Vagina (tissue), 2 donors: ENCODE measurements at places on chromosomes 7 and 10. TPM values are rescaled to one million over a fixed set of nuclear protein-coding genes. Genes with fewer than 3 reads are reported as not detected.

GRCh38 chr10:118557946-118558345, 37.5 kb downstream of the PRLHR start:
- H3K27me3 ChIP-seq: no peaks in the 10 kb centered on the region
- no peak overlapping the region for H3K27ac ChIP-seq
- H3K4me3 ChIP-seq: no peak overlapping the region
- no peaks in the 10 kb centered on the region for H3K4me1 ChIP-seq

- peaks cover 22% of the 10 kb centered on the region for H3K4me1 ChIP-seq
- no peaks in the 10 kb centered on the region for H3K36me3 ChIP-seq
- no peak overlapping the region for H3K27ac ChIP-seq
- DNase-seq: no peak
Measured at GRCh38 chr7:101867265-101867664, 49.8 kb downstream of the CUX1 start.

DNA sequence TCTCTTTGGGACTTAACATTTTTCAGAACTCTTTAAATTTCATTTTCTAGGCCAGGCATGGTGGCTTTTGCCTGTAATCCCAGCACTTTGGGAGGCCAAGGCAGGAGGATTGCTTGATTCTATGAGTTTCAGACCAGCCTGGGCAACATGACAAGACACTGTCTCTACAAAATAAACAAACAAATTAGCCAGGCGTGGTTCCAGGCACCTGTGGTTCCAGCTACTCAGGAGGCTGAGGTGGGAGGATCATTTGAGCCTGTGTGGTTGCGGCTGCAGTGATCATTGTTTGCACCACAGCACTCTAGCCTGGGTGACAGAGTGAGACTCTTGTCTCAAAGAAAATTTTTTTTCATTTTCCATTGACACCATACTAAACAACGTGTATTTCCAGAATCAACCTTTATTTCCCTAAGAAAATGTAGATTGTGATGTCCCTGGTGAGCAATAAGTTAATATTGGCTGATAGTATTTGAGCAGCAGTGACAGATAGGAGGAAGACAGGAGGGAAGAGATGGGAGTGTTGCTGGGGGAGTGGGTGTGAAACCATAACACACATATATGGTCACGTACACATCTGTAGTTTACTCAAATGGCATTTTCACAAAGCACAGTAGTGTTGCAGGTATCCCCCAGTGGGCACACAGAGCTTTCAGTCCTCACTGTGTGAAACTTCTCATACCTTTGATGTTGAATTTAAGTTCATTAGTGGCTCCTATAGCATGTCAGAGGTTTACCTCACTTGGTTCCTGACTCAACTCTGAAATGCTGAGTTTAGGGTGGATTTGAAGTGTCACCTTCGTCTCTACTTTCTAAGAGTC, 205.6 kb downstream of the AUTS2 start:
- no peak overlapping the region for H3K4me3 ChIP-seq
- DNase-seq: no peak
- H3K36me3 ChIP-seq: no peaks in the 10 kb centered on the region
- no peaks in the 10 kb centered on the region for H3K27me3 ChIP-seq
- peaks cover 8% of the 10 kb centered on the region for H3K4me1 ChIP-seq
- H3K27ac ChIP-seq: no peak overlapping the region

DNA sequence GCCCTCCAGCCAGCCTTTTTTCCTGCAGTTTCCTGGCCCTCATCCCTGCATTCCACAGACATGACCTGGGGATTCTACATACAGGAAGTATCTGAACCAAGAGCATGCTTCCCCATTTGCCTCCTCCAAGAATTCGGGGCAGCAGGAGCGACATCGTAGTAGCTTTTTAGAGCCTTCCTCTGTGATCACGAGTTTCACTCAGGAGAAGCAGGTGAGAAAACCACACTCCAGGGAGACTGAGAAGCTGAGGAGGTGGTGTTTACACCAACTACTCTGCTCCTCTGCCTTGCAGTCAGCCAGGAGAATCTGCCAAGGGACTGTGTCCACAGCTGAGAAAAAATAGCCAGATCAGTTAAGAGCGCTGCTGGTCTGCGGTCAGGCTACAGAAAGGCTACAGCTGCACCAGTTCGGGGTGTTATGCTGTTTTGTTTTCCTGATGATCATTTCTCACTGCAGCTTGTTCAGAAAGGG, 54.1 kb downstream of the HSPA12A start:
- no peak overlapping the region for H3K4me3 ChIP-seq
- no peak for DNase-seq
- H3K27ac ChIP-seq: peak overlapping the region; percentile 33
- no peaks in the 10 kb centered on the region for H3K27me3 ChIP-seq

- no peak for DNase-seq
- no peaks in the 10 kb centered on the region for H3K36me3 ChIP-seq
- no peaks in the 10 kb centered on the region for H3K4me1 ChIP-seq
- H3K4me3 ChIP-seq: no peak overlapping the region
Measured at GRCh38 chr7:6320791-6321190, 48.4 kb upstream of the CYTH3 start.

GRCh38 chr10:86385806-86386205, 19.2 kb upstream of the GRID1 start:
- H3K4me3 ChIP-seq: no peak overlapping the region
- no peak for DNase-seq
- H3K36me3 ChIP-seq: no peaks in the 10 kb centered on the region
- peaks cover 8% of the 10 kb centered on the region for H3K4me1 ChIP-seq
- no peaks in the 10 kb centered on the region for H3K27me3 ChIP-seq
- no peak overlapping the region for H3K27ac ChIP-seq

DNA sequence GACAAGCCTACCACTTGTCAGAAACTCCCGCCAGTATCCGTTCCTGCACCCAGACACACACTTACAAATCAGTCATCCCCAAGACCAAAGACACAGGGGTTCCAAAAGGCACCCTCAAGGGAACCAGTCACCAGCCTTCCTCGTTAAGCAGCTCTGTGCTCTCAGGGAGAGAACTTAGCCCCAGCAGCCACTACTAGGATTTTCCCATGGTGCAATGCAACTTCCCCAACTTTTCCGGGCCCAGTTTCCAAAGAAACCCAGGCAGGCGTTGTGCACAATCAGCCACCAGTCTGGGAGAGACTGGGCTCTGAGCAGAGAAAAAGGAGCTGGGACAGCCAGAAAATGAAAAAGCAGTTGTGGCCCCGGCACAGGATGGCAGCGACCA, 1.2 kb downstream of the DLG5 start:
- H3K4me1 ChIP-seq: peaks cover 65% of the 10 kb centered on the region
- peak overlapping the region; percentile 86 for H3K27ac ChIP-seq
- H3K36me3 ChIP-seq: no peaks in the 10 kb centered on the region
- H3K27me3 ChIP-seq: no peaks in the 10 kb centered on the region
- peak overlapping the region; percentile 82 for H3K4me3 ChIP-seq

GRCh38 chr10:101073631-101074030, 11.8 kb downstream of the KAZALD1 start:
- no peaks in the 10 kb centered on the region for H3K36me3 ChIP-seq
- H3K27ac ChIP-seq: no peak overlapping the region
- H3K4me1 ChIP-seq: no peaks in the 10 kb centered on the region
- no peak for DNase-seq
- H3K27me3 ChIP-seq: no peaks in the 10 kb centered on the region

NPVF gene
- not detected for total RNA-seq

DNA sequence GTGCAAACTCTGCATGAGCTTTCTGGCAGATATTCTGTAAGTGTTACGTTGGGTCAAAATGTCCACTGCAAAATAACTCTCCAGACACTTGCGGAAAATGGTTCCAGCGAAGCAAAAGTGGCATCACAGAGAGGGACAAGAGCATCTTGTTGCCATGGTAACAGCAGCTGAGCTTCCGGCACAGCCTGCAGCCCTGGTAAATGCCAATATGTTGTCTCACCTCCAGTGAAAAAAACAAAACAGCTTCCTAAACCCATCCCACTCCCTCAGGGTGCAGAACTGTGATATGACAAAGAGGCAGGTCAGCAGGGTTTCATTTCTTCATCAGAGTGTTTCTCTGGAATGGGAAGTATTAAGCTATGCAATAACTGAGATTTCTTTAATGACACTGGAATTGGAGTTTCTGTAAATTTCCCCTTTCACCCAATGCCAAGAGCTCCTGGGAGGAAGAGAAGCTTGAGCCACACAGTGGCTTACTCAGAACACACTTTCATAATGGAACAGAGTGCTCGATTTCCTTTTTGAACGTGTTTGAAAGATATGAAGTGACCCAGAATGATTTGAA, 65.6 kb downstream of the FOXI2 start:
- H3K27ac ChIP-seq: no peak overlapping the region
- H3K27me3 ChIP-seq: no peaks in the 10 kb centered on the region
- DNase-seq: no peak

DNA sequence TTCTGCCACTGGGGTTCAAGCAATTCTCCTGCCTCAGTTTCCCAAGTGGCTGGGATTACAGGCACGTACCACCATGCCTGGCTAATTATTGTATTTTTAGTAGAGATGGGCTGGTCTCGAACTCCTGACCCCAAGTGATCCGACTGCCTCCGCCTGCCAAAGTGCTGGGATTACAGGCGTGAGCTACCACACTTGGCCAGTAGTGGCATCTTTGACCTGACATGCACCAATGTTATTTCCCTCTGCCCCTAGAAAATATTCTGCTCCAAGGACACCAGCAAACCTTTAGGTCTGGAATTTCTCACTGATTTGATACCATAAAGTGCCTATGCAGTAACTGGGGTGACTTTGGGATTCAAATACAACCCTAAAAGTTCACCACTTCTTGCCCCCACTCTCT, 179.4 kb downstream of the ARID5B start:
- no peaks in the 10 kb centered on the region for H3K27me3 ChIP-seq
- H3K36me3 ChIP-seq: peaks cover 11% of the 10 kb centered on the region
- peaks cover 100% of the 10 kb centered on the region for H3K4me1 ChIP-seq
- H3K27ac ChIP-seq: peak overlapping the region; percentile 86
- no peak for DNase-seq
- H3K4me3 ChIP-seq: no peak overlapping the region

DNA sequence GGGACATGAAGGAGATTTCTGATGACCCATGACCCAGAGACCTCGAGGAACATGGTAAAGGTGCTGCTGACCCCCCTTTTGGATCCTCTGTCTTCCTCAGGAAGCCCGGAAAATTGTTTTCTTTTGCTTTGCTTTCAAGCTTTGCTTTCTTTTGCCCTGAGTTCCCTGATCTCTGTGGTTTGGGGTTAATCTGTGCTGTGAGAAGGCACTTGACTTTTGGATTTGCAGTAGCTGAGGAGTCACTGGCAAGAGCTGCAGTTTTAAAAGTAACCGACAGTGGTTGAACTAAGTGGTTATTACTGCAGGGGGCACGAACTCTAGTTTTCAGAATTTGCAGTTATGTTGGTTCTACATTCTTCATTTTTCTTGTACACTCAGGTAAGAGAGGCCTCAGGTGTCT, 53.0 kb downstream of the PDZD8 start:
- peaks cover 4% of the 10 kb centered on the region for H3K4me1 ChIP-seq
- H3K4me3 ChIP-seq: no peak overlapping the region
- H3K27me3 ChIP-seq: no peaks in the 10 kb centered on the region
- H3K36me3 ChIP-seq: no peaks in the 10 kb centered on the region
- no peak for DNase-seq
- H3K27ac ChIP-seq: no peak overlapping the region

GRCh38 chr10:89301721-89302445, at the start of gene IFIT2:
Gene IFIT2, plus strand, starts transcription at chr10:89302046. Its CDS starts 78 bp downstream, at chr10:89302124.
- H3K4me3 ChIP-seq: peak within 1 kb of the TSS; percentile 54
- no peak for DNase-seq
- H3K27ac ChIP-seq: peak within 1 kb of the TSS; percentile 89
- peaks cover 39% of the 10 kb centered on the region for H3K4me1 ChIP-seq
- H3K27me3 ChIP-seq: no peaks in the 10 kb centered on the region
